CD4-positive, alpha-beta T cell treated with Interleukin-21 for 1 hour (primary cell): ENCODE measurements at places on chromosomes 4 and X.
A peak's percentile ranks its signal among the peaks of the same experiment; 100 is the strongest.

- no peak for DNase-seq
These were observed 406.5 kb downstream of the IQCM start for GRCh38 chr4:149409146-149409545.

GRCh38 chrX:107484002-107484726 lies 34.7 kb downstream of the FRMPD3 start:
- DNase-seq: no peak

DNA sequence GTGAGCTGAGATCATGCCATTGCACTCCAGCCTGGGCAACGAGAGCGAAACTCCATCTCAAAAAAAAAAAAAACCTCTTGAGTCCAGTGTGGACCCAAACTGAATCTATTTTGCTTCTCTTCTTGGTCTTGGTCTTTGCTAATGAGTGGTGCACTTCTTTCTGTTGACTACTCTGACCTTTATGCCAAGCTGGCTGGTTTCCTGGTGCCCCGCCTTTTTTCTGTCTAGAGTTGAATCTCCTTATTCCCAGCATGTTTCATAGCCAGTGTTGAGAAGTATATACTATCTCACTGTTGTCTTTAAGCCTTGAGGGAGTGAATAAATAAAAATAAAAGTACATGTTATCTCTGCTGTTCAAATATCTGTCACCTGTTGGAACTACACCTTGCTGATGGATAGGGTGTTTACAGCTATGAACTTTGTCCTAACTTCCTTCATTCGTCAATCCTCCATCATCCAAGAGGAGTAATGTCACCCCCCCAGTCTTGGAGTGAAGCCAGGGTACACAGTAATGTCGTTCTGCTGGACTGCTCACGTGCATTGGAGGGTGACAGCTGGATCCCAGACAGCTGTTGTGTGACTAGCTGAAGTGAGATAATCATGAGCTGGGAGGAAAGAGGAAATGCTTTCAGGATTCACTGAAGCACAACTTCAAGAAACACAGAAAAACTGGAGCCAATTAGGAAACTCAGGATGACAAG lies 99.3 kb upstream of the PRKG2 start:
- DNase-seq: no peak

- peak; percentile 66 for DNase-seq
These were observed 82.6 kb downstream of the GK start for GRCh38 chrX:30735839-30736238.

DNA sequence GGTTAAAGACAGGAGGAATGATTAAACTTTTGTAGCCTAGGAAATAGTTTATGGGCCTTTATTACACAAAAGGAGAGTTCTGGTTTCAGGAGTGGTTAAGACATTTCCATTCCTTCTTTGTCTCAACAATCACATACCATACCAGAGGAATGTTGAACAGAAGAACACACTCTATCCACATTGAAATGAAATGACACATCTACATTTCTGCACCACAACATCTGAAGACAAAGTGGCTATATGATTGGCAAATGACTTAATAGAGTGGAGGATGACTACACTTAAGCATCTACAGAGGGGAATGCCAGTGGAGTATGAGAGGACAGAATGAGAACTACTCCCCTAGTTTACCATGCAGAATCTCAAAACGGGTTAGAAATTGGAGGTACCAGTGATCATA lies 8.0 kb downstream of the CYP2U1 start:
- no peak for DNase-seq

DNA sequence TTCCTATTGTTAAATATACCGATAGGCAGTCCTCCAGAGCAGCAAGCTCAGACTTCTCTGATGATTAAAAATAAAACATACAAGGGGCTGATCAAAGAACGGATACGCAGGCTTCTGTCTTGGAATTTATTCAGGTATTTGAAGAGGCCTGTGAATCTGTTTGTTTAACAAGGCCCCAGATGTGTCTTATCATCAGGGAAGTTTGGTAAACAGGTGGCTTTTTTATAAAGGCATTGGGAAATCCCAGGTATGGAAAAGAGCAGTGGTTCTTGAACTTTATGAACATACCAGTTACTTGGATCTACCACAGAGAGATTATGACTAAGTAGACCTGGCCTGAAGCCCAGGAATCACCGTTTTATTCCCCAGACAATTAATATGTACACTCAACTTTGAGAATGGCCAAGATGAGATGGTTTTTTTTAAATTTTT lies 47.9 kb downstream of the SOWAHB start:
- no peak for DNase-seq

GRCh38 chr4:118265312-118266144 lies 87.3 kb downstream of the PRSS12 start:
- DNase-seq: peak; percentile 16

DNA sequence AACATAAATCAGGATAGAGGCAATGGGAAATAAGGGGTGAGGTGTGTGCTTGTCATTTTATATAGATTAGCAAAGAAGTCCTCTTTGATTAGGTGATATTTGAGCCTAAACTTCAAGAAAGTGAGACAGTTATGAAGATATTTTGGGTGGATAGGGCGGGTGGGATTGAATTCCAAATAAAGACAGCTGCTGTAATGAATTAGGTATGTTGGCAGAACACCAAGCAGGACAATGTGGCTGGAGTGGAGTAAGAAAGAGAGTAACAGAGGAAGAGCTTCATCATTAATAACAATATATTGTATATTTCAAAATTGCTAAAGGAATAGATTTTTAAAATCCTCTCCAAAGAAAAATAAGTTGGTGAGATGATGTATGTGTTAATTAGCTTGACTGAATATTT lies 91.0 kb upstream of the CENPE start:
- DNase-seq: no peak

DNA sequence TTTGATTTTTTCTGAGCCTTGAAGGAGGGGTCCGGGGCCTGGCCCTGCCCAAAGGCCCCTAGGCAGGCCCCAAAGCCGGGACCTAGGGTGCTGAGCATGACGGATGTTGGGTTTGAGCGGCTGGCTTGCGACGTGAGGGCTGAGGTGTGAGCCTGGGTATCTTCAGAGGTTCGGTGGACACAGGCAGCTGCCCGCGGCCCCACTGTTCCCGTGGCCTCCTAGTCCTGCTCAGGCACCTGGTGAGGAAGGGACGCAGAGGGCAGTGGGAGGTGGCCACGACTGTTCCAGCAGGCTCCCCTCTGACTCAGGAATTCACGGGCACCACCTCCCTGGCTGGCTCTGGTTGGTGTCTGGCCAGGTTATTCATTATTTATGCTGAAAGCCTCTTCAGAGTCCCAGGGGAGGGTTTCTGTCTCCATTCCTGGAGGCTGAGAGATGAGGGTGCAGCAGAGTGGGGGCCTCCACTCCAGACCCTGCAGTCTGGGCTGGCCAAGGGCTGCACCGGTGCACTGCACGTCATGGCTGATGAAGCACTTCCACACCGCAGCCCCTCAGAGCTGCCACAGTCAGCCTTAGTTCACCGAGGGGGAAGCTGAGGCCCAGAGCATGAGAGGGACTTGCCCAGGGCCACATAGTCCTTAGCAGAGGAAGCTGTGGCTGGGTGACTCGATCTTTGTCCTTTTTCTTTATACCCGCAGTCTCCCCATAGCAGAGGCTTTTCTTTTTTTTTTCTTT lies 2.2 kb downstream of the MSANTD1 start:
- DNase-seq: no peak

- no peak for DNase-seq
These were observed 66.0 kb upstream of the PLAC8 start for GRCh38 chr4:83180431-83180968.

GRCh38 chrX:24657671-24658386 lies 10.7 kb upstream of the PCYT1B start:
- no peak for DNase-seq

DNA sequence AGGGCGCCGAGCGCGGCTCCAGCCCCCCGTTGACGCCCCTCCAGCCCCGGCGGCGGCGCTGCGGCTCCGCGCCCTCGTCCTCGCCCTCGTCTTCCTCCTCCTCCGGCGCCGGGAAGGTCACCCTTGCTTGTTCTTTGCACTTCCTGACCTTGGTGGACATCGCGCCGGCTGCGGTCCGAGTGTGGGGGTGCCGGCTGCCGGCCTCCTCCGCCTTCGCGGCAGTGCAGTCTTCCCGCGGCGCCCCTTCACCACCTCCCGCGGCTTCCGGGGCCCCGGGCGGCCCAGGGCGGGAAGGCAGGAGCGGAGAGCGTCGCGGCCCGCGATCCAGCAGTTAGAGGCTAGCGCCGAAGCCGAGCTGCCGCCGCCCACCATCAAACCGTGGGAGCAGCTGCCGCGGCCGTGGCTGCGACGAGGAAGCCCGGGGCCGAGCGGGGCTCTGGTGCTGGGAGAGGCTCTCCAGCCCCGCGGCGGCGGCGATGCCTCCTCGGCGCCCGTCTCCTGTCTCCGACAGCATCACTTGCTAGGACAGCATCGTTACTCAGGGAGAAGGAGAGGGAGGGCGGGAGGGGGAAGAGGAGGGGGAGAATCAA lies at the start of gene TRPC3:
TSS of gene TRPC3 (minus strand) at position 540 of the 590 bp plus-strand sequence. CDS start at position 160, 380 bp downstream.
- peak; percentile 17 for DNase-seq

DNA sequence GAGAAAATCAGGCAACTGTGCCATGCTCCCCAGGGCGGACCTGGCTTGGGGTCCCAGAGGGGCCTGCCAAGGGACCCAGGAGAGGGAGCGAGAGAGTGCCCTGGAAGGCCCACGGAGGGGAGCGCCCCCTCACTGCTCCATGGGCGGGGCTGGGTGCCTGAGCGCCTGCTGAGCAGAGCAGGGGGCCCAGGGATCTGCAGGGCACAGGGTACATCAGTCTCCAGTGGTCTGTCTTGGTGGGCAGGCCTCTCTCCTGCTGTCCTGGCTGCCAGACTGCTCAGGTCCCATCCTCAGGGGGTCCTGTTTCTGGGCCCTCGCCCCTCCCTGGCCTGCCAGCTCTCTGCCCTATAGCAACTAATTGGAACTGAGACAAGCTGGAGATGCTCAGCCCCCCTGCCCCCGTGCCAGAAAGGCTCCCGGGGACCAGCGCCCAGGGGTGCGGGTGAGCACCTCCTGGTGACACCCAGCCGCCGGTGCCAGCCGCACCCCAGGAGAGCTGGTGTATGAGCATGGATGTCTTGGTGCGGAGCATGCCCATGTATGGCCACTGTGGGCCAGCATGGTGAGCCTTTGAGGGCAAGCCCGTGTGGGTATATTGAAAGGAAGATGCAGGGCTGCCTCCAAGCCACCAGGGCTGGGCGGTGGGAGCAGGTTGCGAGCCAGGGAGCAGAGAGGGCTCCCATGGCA lies 1.3 kb downstream of the BGN start:
- DNase-seq: no peak

GRCh38 chr4:104451573-104451972 lies 43.1 kb downstream of the CXXC4 start:
- no peak for DNase-seq

DNA sequence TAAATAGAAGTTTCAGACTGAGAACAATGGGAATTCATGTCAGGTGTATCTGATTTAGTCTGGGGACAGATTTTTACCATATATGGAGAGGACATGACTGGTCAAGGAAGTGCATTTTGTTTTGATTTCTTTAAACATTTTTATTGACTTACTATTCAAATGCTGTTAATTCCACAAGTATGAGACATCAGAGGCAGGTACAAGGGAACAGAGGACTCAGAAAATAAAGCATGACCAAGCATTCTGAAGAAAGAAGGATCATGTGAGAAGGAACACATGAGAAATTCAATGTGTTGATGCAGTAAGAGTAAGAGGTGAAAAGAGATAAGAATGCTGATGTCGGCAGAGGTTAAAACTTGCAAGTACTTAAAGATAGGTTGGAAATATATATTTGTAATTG lies 1452.6 kb downstream of the PCDH7 start:
- no peak for DNase-seq

DNA sequence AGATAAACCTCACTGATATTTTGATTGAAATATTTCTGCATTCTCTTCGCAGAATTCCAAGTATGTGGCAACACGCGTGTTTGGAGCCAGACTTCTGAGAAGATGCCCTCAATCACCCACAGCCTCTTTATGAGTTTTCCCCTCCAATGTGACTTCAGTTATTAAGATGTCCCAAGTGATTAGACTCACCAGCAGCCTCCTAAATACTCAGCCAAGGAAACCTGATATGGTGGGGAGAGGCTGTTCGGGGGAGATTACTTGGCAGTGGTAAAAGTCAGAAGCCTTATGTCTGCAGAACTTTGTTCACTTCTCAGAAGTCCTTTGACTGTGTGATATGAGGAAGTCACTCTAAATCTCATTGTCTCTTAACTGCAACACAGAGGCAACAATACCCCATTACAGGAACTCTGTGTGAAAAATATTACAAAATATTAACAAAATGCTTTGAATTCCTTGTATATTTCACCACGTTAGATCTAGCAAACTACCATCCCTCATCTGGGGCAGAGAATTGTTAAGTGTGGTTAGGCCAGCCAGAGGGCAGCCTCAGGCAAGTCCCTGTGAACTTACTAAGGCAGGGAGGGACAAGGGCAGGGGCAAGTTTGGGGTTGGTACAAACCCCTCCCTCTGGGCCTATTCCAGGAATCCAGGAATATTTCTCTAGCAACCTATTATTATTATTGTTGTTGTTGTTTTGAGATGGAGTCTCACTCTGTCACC lies 151.4 kb upstream of the USP9X start:
- no peak for DNase-seq

DNA sequence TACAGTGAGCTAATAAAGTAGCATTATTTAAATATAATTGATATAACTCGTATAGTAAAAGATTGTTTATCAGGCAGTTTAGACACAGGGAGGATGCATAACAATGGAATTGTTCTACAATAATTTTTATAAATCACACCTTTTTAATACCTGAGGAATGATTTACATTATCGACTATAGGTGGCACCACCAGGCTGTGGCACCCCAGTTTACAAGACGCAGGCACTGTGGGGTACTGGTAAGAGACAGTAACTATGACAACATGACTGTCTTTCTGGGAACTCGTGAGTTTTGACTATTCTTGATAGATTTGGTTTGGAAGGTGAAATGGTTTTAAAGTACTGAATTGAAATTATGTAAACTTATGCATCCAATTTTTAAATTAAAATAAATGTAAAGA lies 27.1 kb upstream of the STBD1 start:
- DNase-seq: peak; percentile 57

GRCh38 chr4:17709763-17710068 lies 71.7 kb downstream of the FAM184B start:
- no peak for DNase-seq

- no peak for DNase-seq
These were observed 417.7 kb upstream of the GALNT7 start for GRCh38 chr4:172750910-172751309.

- no peak for DNase-seq
These were observed 123.4 kb upstream of the ATP6AP2 start for GRCh38 chrX:40457406-40457805.

DNA sequence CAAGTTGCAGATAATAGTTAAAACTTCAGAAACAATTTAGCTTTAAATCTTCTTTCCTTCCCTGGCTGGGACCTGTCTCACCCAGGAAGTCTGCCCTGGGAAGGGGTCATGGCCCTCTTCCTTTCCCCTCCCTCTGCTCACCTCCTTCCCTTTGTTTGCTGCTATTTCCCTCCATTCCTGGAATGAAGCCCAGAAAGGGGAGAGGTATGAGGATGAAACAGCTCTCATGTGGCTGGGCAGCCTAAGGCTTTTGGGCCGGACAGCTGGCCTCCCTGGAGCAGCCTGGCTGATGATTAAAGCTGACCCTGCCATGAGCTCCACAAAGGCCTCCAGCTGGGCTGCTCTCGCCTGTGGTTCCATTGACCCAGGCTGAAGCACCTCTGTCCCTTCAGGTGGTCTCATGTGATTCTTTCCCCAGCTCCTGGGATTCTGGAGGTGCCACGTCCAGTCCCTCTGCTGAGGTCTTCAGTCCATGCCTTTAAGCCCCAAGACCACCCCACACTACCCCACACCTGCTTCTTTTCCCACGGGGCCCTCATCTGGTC lies 202.1 kb downstream of the PTTG2 start:
- no peak for DNase-seq

GRCh38 chr4:186019269-186019668 lies 49.7 kb upstream of the TLR3 start:
- no peak for DNase-seq
